ENCODE measurements at places on chromosomes 6 and 20.

DNA sequence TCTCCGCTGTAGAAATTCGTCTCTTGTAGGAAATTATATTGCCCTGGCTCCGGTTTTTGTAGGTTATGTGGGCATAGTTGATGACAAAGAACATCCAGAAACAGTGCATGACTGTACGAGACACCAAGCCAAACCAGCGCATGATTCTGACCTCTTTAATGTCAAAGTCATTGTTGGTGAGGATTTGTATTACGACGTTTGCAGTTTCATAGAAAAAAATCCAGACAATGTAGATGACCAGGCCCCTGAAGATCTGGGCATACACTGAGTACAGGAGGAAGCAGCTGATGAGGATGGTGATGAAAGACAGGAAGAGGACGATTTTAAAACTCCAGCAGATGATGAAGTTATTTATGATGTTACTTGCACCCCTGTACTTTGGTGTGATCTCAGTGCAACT lies 39.1 kb upstream of the TBC1D22B start:
- no peak for DNase-seq

DNA sequence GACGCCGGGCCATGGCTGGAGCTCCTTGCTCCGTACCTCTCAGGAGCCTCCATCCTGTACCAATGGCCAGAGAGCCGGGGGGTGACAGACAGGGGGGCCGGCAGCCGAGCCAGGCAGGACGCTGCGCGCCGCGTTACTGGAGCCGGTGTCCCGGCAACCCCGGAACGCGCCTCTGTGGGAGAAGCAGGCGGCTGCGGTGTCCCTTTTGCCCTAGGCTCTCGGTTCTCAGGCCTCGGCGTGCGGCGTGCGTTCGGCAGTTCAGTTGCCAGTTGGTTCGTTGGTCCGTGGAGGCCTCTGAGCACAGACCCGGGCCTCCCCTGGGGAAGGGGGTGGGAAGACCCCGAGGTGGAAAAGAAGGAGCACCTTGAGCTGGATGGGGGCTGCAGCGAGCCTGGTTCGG lies at the start of gene SPATS1:
TSS of gene SPATS1 (plus strand) at position 162 of the 400 bp plus-strand sequence. CDS start 446 bp downstream, outside the sequence.
- DNase-seq = peak; percentile 80

GRCh38 chr6:161140554-161140875 lies 133.3 kb downstream of the AGPAT4 start:
- DNase-seq = no peak

DNA sequence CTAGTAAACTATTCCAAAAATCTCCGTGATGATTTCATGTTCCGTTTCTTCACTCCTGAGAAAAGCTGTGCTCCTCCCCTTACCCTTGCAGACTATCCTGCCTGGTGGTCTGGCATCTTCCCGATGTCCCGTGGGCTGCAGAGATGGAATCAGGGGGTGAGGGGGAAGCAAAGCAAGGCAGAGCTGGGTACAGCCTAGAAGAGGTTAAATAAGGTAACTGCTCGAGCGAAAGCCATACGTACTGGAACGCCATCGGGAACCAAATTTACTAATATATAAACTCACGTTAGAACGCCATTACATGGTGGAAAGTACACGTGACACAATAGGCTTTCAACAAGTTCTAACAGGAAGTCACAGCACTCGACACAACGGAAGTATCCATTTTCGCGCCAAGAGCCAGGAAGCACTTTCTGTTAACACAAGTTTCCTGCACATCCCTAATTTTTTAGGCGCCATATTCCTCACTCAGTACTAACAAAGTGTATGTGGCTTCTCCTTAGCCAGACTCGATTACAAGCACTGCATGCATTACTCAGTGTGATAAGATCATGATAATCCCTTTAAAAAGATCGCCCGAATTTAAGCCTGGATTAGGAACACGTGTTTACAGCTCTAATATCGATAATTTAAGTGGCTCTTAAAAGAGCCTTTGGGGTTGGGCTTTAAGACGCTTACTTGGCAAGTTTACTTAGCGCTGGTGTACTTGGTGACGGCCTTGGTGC lies 101.6 kb upstream of the PRSS16 start:
- peak; percentile 96 for DNase-seq

DNA sequence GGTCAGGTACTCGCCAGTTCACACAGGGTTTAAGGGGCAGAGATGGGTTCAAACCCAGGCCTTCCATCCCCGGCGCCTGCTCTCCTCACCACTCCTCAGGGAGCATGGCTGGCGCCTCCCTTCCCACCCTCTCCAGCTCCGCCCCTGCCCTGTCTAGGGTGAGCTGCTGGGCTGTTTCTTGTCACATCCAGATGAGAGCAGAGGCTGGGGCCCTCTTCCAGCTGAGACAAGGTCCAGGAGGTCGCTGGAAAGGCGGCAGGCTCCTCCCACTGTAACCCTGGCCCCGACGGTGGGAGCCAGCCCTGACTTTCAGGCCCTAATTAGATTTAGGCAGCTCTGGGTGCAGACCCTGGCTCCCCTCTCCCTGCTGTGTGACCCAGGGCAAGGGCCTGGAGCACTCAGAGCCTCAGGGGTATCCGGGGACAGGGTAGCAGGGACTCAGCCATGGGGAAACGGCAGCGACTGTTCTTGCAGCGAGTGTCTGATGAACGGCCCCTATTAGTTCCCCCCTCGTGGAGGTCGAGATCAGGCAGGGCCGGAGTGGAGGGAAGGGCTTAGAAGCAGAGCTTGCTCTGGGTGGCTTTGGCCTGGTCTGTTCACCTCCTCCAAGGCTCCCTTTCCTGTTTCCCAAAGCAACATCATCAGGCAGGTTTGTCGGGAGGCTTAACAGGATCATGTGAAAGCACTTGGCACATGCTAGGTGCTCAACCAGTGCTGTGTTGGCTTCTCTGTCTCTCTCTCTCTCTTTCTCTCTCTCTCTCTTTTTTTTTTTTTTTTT lies 33.4 kb downstream of the SNAI1 start:
- DNase-seq = peak; percentile 6

DNA sequence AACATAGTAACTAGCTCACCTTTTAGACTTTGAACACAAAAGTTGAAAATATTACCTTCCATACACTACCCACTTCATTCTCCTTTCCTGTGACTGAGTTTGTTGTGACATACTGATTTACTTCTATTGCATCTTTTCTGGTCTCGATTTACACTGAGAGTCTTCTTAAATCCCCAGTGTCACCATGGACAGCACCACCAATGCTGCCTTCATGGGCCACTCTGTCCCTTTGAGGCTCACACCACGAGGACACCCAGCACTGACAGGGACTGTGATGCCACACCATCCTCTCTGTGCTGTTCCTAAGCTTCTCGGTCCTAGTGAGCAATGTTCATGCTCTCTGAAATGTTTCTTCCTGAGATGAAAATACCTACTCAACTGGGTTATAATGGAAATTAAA lies 337.1 kb upstream of the IRAK1BP1 start:
- no peak for DNase-seq

- DNase-seq = no peak
Observed at GRCh38 chr6:11370191-11371018, 137.9 kb upstream of the NEDD9 start.

DNA sequence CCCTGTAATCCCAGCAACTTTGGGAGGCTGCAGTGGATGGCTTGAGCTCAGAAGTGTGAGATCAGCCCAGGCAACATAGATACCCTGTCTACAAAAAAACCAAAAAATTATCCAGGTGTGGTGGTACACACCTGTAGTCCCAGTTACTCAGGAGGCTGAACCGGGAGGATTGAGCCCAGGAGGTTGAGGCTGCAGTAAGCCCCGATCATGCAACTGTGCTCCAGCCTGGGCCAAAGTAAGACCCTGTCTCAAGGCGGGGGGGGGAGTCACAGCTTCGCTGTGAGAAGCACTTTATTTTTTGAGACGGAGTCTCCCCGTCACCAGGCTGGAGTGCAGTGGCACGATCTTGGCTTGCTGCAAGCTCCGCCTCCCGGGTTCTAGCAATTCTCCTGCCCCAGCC lies 54.2 kb downstream of the EZR start:
- no peak for DNase-seq

DNA sequence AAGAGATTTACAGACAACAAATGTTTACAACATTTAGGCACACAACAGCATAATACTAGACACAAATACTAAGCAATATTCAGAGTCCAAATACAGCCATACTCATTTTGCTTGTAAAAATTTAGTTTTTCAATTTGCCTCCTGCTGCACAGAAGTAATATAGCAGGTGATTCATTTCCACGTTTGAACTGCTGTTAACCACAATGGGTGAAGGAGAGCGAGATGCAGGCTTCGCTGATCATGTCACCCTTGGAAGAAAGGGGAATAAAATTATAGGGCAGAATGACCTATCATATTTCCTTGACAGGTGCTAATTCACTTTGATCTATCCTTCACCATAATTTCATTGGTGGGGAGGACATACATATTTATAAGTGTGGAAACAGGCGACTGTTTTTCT lies 643.8 kb upstream of the AGPAT4 start:
- DNase-seq = peak; percentile 97

DNA sequence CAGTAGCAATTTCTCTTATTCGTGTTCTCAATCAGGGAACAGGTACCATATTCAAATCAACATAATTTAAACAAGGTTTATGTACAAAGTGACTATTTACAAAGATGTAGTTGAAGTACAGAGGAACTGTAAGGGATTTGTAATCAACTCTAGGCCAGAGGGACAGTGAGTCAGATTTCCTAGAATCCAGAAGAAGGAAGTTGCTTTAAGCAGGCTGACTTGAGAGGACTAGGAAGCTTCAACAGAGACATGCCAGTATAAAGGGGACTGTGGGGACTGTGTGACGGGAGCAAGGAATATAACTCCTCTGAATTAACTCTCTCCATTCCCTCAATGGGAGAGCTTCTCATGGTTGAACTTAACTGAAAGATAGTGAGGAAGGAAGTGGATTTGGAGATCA lies 427.4 kb upstream of the JAG1 start:
- DNase-seq = no peak

DNA sequence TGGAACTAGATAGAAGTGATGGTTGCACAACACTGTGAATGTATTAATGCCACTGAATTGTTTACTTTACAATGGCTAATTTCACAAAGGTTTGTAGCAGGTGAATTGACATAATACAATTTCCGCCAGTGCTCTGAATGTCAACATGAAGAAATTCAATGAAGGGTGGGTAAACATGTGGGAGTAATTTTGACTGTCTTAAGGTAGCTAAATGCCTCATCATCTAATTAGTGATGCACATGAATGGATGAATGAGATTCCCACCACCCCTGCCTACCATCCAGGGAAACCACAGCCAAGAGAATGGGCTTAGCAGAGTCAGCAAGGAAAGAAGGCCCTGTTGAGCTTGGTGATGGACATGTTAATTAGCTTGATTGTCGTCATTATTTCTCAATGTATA lies 275.3 kb downstream of the ALDH8A1 start:
- peak; percentile 95 for DNase-seq

DNA sequence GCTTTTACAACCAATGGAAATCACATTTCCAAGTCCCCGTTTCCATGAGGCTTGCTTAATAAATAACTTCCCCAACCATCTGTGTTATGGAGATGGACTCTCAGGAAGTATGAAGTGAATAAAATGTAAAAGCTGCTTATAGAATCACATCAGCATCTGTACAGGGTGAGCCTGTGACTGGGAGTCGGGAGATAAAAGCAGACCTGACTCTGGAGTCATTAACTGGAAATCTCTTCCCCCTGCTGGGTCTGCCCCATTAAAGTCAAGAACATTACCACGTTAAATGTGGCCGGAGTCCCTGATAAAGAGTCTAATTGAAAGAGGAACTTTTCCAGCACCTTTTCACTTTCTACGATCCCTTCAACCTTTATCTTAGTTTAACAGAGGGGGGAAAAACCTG lies 368.5 kb downstream of the DOK5 start:
- no peak for DNase-seq

- peak; percentile 72 for DNase-seq
Observed at GRCh38 chr6:110055387-110055735, 77.2 kb downstream of the GPR6 start.

DNA sequence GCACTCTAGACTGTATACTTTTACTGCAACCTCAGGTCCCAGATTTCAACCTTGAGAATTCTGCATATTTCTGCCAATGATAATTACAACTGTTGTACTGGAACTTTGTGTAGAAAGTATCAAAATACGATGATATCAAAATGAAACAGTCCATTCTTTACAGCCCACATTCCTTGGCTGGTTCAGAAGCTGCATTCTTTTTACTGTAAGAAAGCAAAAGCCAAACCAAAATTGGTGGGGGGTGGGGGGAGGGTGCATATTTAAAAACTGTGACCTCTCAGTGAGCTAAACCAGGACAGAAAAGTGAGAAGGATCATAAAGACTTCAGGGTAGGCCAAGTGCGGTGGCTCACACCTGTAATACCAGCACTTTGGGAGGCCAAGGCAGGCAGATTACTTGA lies 41.8 kb upstream of the UBR2 start:
- no peak for DNase-seq

DNA sequence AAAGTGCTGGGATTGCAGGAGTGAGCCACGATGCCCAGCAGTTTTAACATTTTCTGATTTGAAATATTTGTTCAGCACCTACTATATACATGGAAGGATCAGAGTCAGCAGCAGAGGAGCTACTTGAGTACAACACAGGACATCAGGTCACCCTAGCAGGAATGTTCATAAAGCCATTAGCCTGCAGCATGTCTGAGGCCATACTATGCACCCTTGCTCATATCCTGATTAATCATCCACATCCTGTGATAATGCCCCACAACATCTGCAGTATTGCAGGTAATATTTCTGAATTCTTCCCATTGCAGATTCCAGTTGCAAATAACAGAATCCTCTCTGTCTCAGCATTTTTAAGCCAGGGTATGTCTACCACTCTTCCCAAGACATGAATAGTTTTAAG lies 171.0 kb upstream of the PRND start:
- DNase-seq = no peak

DNA sequence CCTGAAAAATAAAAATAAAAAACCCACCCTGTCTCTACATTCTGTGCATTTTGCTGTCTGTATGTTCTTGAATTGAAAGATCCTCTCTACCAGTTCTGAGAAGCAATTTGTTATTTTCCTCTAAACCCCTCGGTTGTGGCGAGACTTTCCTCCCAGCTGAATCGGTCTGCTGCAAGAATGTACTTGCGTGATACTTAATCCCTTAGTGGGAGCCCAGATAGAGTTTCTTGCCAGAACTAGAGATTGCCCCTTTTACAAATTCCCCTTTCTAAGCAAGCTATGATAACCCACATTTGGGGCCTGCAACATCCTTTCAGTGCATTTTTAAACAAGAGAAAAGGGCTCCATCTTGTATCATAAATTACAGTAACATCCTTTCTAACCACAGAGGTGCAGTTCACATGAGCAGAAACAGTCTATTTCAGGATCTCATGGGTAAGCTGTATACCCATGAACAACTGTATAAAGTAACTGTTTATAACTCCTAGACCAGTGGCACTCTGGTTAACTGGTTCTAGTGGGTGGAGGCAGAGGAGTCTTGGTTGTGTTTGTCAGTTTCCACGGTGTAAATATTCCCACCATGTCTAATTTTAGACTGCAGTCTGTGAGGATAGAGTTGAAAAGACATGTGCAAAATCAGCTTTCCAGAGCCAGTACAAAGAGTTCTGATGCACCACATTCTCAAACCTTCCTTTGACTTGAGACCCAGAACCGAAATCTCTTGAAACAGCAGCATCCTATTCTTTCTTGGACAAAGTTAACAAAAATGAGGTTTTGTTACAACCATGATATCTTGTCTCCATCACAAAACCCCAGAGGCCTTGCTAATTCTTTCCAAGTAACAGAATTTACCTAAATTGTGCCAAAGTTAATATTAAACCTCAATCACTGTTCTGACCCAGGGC lies 113.1 kb upstream of the ZNF217 start:
- DNase-seq = no peak

GRCh38 chr6:43702171-43702533 lies 14.6 kb upstream of the MRPS18A start:
- DNase-seq = peak; percentile 71
